Kidney (tissue), 22 donors: ENCODE measurements at places on chromosomes 11 and 22. TPM values are rescaled to one million over a fixed set of nuclear protein-coding genes. Genes with fewer than 3 reads are reported as not detected.

The PCNX3 gene
- 13.6 TPM for polyA plus RNA-seq

The RBMXL2 gene
- polyA plus RNA-seq: not detected

The MMP27 gene
- not detected for polyA plus RNA-seq

The GALR3 gene
- not detected for polyA plus RNA-seq

The FOLR1 gene
- polyA plus RNA-seq: 297 TPM

The RAB38 gene
- polyA plus RNA-seq: 8.1 TPM

The TBX10 gene
- not detected for polyA plus RNA-seq

The NXPE4 gene
- polyA plus RNA-seq: 0.34 TPM

The RAC2 gene
- 4.5 TPM for polyA plus RNA-seq

The DBX1 gene
- polyA plus RNA-seq: not detected

The ALDH3B1 gene
- polyA plus RNA-seq: 20.9 TPM

The CRYBB1 gene
- polyA plus RNA-seq: 0.54 TPM

The KCNJ5 gene
- 5.7 TPM for polyA plus RNA-seq

The NCF4 gene
- polyA plus RNA-seq: 4.7 TPM

The OR2D2 gene
- not detected for polyA plus RNA-seq

The IGF2 gene
- 10.2 TPM for polyA plus RNA-seq

The KIRREL3 gene
- 0.22 TPM for polyA plus RNA-seq

The MGAT3 gene
- polyA plus RNA-seq: 2.7 TPM

The IL18BP gene
- polyA plus RNA-seq: 21.1 TPM

The MRPL17 gene
- 121 TPM for polyA plus RNA-seq

The OR4C15 gene
- not detected for polyA plus RNA-seq

The APOBEC3G gene
- polyA plus RNA-seq: 4.8 TPM

The THY1 gene
- polyA plus RNA-seq: 240 TPM

The WNT11 gene
- polyA plus RNA-seq: 0.80 TPM

The BTBD18 gene
- polyA plus RNA-seq: not detected

The AHNAK gene
- 36.6 TPM for polyA plus RNA-seq

The E2F8 gene
- polyA plus RNA-seq: not detected

The GSTP1 gene
- 1,687 TPM for polyA plus RNA-seq

The CENPM gene
- 2.8 TPM for polyA plus RNA-seq

The C11orf58 gene
- 113 TPM for polyA plus RNA-seq
